Left lung (tissue), 14 donors: ENCODE measurements at places on chromosomes 13 and 19. TPM values are rescaled to one million over a fixed set of nuclear protein-coding genes. Genes with fewer than 3 reads are reported as not detected.

DNA sequence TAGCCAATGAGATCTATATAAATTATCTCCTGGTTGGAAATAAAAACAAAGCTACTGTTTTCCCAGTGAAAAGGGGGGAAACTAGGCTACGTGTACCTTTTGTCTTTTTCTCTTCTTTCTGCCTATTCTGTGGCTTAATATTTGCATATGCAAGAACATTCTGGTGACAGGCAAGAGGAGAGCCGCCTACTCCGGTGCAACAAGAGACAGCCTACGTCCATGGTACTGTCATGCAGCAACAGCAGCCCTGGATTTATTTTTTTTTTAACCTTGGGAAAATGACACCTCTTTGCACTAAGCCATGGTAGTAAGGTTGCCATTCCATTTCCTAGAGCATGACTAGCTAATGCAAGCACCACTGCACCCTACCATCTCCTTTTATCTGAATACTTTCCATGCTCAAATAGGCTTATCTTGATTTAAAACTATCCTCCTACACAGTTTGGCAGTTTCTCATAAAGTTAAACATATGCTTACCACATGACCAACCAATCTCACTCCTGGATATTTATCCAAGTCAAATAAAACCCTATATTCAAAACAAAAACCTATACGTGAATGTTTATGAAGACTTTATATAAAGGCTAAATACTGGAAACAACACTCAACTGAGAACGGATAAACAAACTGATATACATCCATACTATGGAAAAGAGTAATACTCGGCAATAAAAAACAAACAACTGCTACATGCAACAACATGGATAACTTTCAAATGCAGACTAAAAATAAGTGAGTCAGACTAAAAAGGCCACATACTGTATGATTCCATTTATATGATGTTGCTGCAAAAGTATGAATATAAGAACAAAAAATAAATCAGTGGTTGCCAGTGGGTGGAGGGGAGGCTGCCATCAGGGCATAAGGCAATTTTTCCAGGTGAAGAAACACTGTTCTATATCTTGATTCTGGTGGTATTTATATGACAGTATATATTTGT, 17.3 kb downstream of the NUFIP1 start:
- H3K4me3 ChIP-seq: no peak overlapping the region
- H3K27ac ChIP-seq: no peak overlapping the region
- H3K27me3 ChIP-seq: no peaks in the 10 kb centered on the region
- H3K36me3 ChIP-seq: no peaks in the 10 kb centered on the region
- peaks cover 35% of the 10 kb centered on the region for H3K4me1 ChIP-seq

DNA sequence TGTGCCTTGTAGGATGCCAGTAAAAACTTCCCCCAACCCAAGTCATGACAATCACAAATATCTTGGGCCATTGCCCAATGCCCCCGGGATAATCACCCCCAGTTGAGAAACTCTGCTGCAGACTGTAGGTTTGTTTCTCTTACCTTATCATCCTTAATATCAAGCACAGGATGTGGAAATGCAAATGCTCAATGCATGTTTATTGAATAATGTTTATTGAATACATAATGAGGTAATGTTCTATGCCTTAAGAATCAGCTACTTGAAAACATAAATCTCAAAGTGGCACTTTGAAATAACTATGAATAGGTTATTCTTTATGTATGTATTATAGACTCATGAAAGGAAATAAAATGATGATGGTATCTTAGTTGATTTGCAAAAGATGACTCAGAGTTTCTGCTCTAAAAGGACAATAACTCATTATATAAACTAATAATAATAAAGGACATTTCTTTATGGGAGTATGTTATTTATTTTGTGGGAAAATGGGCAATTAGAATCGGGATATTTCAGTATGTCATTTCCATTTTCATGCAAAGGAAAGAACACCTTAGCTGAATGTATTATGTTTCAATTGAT, 414.2 kb downstream of the EFNB2 start:
- H3K27me3 ChIP-seq: no peaks in the 10 kb centered on the region
- H3K27ac ChIP-seq: no peak overlapping the region
- no peak overlapping the region for H3K4me3 ChIP-seq
- DNase-seq: no peak
- H3K36me3 ChIP-seq: no peaks in the 10 kb centered on the region

The SIGLEC5 gene
- 11.0 TPM for total RNA-seq

The LRRC63 gene
- total RNA-seq: 0.35 TPM

DNA sequence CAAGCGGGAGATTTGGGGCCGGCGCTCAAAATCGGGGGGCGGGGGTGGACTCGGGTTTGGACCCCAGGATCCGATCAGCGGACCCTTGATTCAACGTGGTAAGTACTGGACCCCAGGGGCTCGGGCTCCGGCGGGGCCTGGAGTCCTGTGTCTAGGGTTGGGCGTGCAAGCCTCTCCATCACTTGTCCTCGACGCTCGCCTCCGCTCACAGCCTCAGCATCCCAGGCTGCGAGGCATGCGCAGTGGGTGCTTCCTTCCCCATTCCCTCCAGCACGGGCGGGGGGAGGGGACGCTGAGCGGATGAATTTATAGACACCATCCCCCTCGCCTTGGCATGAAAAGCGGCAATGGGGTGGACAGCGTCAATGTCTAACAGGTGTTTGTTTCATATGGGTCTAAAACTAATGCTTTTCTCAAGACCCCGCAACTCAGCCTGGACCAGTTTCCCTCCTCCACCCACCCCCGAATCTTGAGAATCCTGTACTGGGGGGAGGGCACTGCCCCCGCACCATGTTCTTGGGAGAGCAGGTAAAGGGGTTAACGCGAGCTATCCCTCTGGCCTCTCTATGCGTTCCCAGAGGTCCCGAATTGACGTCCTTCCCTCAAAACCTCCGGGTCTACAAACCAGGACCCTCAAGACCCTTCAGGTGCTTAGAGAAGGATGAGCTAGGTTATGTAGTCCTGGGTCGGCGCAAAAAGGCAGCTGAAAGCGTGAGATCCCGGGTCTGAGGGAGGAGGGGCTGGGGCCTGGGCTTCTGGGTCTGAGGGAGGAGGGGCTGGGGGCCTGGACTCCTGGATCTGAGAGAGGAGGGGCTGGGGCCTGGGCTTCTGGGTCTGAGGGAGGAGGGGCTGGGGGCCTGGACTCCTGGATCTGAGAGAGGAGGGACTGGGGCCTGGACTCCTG, 579 bp downstream of the CPT1C start:
- H3K27me3 ChIP-seq: peaks cover 44% of the 10 kb centered on the region
- no peak overlapping the region for H3K27ac ChIP-seq

- DNase-seq: no peak
- no peak overlapping the region for H3K4me3 ChIP-seq
- peaks cover 78% of the 10 kb centered on the region for H3K4me1 ChIP-seq
- H3K36me3 ChIP-seq: peaks cover 28% of the 10 kb centered on the region
These were observed 8.5 kb downstream of the RANBP3 start for GRCh38 chr19:5969476-5969875.

DNA sequence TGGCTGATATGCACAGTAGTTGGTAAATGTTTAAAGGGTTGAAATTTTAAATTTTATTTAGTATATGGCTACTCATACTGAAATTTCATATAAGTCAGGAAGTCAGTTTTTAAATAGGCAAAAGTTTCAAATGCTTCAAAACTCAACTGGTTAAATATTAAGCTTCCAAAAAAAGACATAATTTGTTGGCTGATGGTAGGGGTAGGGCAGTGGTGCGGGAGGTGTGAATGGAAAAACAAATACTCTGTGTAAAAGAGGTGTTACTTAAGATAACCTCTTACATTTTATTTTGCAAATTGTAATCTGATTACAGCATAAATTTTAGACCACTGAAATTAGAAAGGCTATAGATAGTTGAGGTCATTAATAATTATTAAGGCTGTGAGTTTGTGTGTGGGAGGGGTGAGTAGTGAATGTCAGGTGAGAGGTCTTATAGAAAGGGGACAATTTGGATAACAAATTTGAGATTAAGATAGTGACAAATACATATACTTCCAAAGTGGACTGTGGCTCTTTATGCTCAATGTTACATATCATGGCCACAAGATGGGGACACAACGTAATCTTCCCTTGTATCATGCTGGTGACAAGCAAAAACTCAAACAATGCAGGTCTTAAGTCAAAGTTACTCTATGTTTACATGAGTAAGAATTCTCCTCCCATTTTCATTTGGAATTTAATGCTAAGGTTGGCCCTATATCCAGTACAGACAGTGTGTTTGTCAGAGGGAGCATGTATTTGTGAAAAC, 36.6 kb upstream of the OXGR1 start:
- peaks cover 6% of the 10 kb centered on the region for H3K4me1 ChIP-seq
- H3K36me3 ChIP-seq: no peaks in the 10 kb centered on the region
- peak; percentile 52 for DNase-seq
- no peak overlapping the region for H3K4me3 ChIP-seq
- no peak overlapping the region for H3K27ac ChIP-seq

DNA sequence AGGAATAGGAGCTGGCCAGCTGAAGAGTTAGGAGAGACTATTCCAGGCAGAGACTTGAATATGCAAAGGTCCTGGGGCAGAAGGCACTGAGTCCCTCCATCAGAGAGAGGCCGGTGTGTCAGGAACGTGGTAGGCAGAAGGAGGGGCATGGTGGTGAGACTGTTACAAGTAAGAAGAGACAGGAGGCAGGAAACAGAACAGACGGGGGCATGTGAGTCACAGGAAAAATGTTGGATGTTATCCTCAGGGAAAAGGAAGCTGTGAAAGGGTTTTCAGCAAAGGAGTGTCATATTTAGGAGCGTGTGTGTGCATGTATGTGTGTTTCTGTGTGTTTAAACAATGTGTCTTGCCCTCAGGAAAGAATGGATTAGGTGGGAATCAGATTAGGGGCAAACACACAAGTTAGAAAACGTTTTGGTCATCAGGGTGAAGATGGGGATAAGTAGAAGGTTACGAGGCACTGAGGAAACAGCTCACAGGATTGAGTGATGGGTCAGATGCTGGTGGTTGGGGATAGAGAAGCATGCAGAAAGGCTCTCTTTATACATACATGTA, 1.1 kb downstream of the EDDM13 start:
- no peaks in the 10 kb centered on the region for H3K27me3 ChIP-seq
- H3K4me1 ChIP-seq: peaks cover 3% of the 10 kb centered on the region
- DNase-seq: no peak
- H3K36me3 ChIP-seq: no peaks in the 10 kb centered on the region
- no peak overlapping the region for H3K27ac ChIP-seq

DNA sequence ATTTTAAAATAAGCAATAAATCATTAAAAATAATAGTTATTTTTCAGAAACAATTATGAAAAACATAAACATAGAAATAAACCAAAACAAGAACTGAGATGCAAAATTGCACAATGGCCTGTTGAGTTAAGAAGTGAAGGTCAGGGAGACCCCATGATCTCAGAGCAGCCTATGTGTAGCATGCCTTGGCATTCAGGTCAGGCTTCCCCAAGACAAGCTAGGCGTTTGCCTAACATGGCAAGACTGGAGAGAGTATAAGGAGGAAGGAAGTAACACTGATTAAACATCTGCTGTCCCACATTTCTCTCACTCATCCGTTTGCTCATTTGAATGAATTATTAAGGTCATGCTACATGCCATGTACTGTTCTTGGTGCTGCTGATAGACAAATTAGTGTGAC, 291.8 kb downstream of the TSHZ3 start:
- no peak overlapping the region for H3K4me3 ChIP-seq
- H3K27me3 ChIP-seq: no peaks in the 10 kb centered on the region
- H3K27ac ChIP-seq: no peak overlapping the region
- no peaks in the 10 kb centered on the region for H3K4me1 ChIP-seq
- no peak for DNase-seq

- no peak overlapping the region for H3K27ac ChIP-seq
- DNase-seq: no peak
- no peaks in the 10 kb centered on the region for H3K36me3 ChIP-seq
- no peak overlapping the region for H3K4me3 ChIP-seq
- no peaks in the 10 kb centered on the region for H3K27me3 ChIP-seq
These were observed 8.3 kb upstream of the MTRF1 start for GRCh38 chr13:41271456-41272285.

The LIM2 gene
- not detected for total RNA-seq

- no peaks in the 10 kb centered on the region for H3K36me3 ChIP-seq
- H3K4me1 ChIP-seq: peaks cover 40% of the 10 kb centered on the region
- peak overlapping the region; percentile 73 for H3K27ac ChIP-seq
- peak overlapping the region; percentile 61 for H3K4me3 ChIP-seq
- H3K27me3 ChIP-seq: no peaks in the 10 kb centered on the region
These were observed 3.7 kb downstream of the HRC start for GRCh38 chr19:49151267-49152118.

GRCh38 chr13:42649141-42649540, 75.2 kb downstream of the TNFSF11 start:
- no peak overlapping the region for H3K4me3 ChIP-seq
- no peaks in the 10 kb centered on the region for H3K27me3 ChIP-seq
- no peak for DNase-seq
- H3K27ac ChIP-seq: no peak overlapping the region
- no peaks in the 10 kb centered on the region for H3K36me3 ChIP-seq

The LHB gene
- not detected for total RNA-seq

GRCh38 chr13:83940742-83941141, 58.5 kb upstream of the SLITRK1 start:
- H3K27ac ChIP-seq: no peak overlapping the region
- H3K4me1 ChIP-seq: no peaks in the 10 kb centered on the region
- H3K4me3 ChIP-seq: no peak overlapping the region
- no peaks in the 10 kb centered on the region for H3K27me3 ChIP-seq

- no peaks in the 10 kb centered on the region for H3K4me1 ChIP-seq
- H3K4me3 ChIP-seq: no peak overlapping the region
- no peak for DNase-seq
- peaks cover 28% of the 10 kb centered on the region for H3K36me3 ChIP-seq
- H3K27ac ChIP-seq: no peak overlapping the region
- H3K27me3 ChIP-seq: no peaks in the 10 kb centered on the region
These were observed 56.4 kb downstream of the GGACT start for GRCh38 chr13:100532090-100532766.

DNA sequence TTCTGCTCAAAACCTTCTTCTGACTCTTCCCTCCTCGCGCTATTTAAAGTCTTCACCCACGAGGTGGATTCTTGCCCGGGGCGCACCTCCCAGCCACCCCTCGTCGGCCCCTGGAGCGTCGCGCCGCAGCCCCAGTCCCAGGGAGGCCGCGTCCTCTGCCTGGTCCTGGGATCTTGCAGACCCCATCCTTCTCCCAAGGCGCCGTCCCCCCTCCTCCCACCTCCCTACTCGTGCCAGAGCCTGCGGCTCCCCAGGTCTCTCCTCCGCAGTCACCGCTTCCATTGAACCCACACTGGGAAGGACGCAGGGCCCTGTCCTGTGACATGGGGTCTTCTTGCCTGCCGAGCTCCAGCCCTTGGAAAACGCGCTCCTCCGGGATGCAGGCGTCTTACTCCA, 486 bp downstream of the ZNF808 start:
- DNase-seq: peak; percentile 16
- H3K27me3 ChIP-seq: no peaks in the 10 kb centered on the region
- H3K36me3 ChIP-seq: no peaks in the 10 kb centered on the region
- H3K27ac ChIP-seq: peak overlapping the region; percentile 96
- H3K4me3 ChIP-seq: peak overlapping the region; percentile 75
- peaks cover 20% of the 10 kb centered on the region for H3K4me1 ChIP-seq

GRCh38 chr19:46220038-46220615, 9.4 kb upstream of the IGFL1 start:
- H3K27ac ChIP-seq: no peak overlapping the region
- H3K4me1 ChIP-seq: no peaks in the 10 kb centered on the region
- no peaks in the 10 kb centered on the region for H3K36me3 ChIP-seq
- H3K4me3 ChIP-seq: no peak overlapping the region
- no peak for DNase-seq
- no peaks in the 10 kb centered on the region for H3K27me3 ChIP-seq
